NCI-H2029 treated with DMSO at 0.1 percent for 48 hours (cell line): ENCODE measurements at places on chromosomes 1 and 21.

- DNase-seq: no peak
Measured at GRCh38 chr1:154837672-154838171, 32.4 kb downstream of the KCNN3 start.

DNA sequence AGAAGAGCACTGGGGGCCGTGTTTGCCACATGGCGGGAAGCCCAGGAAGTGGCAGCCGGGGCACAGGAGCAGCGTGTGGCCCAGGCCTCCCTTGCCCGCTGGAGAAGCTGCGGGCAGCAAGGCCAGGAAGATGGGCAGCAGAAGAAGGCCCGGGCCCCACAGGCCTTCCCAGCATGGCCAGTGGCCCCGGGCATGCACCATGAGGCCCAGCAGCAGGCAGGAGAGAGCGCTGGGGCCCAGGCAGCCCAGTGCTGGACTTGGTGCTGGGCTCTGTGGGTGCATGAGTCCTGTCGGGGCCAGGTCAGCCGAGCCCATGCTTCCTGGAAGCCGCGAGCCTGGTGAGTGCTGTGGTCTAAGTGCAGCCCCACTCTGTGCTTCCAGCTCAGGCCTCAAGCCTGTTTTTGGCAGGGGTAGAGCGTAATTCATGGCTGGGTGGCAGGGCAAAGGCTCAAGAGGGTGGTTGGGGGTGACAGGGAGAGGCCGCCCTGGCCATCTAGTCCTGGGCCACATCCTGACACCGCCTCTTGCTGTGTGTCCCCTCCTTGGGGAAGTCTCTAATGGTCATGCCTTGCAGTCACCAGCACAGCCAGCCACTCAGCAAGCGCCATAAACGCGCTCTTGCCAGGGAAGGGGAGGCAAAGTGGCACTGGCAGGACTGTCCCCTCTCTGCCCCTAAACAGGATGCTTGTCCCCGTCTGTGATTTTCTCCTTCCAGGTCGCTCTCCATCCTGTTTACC is 21.3 kb downstream of the MTHFR start:
- no peak for DNase-seq

DNA sequence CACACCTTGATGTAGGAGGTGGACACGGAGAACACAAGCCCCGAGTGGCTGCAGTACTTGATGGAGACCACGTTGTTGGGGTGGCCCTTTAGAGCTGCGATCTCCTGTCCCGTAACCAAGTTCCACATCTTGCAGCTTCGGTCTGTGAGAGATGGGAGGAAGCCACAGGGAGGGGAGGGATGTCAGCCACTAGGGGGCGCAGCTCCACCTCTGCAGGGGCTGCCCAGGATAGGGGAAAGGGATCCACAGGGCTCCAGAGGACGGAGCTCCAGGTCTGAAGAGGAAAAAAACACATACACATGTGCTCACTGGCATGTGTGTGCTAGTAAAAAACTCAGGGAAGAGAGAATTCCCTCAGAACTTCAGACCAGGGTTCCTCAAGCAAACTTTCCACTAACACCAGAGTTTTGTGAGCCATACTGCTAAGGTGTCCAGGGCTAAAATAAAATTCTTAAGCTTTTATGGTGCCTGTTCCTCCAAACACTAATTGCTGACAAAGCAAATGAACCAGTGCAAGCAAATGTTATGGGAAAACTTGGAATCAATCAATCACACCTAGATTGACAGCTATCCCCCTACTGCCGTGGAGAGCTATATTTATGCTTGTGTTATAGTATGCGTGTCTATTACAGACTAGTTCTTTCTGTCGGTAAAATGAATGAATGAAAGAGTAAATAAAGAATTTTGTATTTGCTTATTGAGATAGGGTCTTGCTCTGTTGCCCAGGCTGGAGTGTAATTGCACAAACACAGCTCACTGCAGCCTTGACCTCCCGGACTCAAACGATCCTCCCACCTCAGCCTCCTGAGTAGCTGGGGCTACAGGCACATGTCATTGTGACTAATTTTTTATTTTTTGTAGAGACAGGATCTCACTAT is 43.7 kb downstream of the KIF21B start:
- no peak for DNase-seq

GRCh38 chr1:188489336-188490112 is 1660.8 kb downstream of the PLA2G4A start:
- DNase-seq: no peak

DNA sequence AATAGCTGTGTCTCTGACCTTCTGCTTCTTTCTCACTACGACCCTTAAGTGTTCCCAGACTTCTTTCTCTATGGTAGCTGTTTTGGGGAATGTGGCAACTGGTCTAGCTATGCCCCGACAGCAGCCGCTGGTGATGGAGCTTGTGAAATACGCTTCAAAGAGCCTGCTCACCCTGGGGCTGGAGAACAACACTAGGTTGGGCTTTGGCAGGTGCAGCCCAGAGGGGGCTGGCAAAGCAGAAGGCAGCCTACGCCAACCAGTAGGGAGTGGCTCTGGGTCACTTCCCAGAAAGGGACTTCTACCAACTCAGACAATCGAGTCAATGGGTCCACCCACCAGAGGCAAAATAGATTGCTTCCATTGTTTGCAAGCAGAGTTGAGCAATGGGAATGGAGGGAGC is 262.8 kb downstream of the LMO4 start:
- DNase-seq: no peak

DNA sequence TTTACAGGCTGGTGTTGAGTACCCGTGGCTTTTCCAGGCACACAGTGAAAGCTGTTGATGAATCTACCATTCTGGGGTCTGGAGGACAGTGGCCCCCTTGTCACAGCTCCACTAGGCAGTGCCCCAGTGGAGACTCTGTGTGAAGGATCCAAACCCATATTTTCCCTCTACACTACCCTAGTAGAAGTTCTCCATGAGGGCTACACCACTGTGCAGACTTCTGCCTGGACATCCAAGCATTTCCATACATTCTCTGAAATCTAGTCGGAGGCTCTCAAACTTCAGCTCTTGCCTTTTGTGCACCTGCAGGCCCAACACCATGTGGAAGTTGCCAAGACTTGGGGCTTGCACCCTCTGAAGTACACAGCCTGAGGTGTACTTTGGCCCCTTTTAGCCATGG is 227.8 kb downstream of the BACH1 start:
- no peak for DNase-seq

- no peak for DNase-seq
Measured at GRCh38 chr1:155191904-155192303, 15.8 kb downstream of the THBS3 start.

GRCh38 chr1:117674521-117675400 is 68.9 kb downstream of the TENT5C start:
- no peak for DNase-seq

DNA sequence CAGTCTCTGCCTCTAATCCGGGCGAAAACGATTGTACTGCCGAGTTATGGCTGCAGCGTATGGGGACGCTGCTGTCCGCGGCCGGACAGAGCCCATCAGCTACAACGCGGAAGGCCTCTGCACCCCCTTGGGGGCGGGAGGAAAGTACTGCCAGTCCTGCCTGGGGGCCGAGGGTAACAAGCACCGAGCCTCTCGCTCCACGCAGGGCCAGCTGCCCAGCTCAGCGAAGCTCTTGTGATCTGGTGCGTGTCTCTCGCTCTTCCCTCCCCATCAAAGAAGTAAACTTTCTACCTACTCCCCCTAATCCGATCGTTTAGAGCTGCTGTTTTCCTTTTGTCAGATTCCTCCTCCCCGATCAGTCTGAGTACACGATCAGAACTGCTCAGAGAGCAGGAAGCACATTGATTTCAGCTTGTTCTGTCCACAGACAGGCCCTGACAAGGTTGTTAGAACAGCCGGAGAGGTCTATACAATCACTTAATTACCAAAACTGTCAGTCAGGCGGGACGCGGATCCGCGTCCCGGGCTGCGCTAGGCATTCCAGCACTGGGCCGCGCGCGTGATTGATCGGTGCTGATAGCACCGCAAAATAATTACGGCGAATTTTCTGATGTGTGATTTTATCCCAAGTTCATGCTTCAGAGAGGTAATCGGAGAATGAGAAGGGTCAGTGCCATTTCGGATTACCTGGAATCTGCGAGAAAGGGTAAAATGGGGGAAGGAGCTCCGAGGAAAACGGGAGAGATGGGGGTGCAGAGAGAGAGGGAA is 8.7 kb upstream of the BARHL2 start:
- DNase-seq: no peak

GRCh38 chr1:41333146-41333784 is 28.0 kb upstream of the FOXO6 start:
- no peak for DNase-seq

DNA sequence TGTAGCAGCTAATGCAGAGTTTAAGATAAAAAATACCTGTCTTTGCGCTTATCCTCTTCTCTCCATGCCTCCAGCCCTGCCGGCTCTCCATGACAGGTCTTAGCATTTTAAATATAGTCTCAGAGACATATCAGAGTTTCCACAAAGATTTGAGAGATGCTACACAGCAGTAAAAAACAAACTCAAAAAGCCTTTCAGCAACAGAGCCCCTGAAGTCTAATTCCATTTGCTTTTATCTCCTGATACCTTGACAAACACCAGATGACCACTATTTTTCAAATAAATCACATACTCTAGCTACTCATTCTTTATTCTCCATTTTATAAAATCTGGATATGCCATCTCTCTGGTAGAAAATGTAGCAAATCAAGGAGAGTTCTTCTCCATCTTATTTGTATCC is 79.5 kb upstream of the LRRC53 start:
- no peak for DNase-seq

DNA sequence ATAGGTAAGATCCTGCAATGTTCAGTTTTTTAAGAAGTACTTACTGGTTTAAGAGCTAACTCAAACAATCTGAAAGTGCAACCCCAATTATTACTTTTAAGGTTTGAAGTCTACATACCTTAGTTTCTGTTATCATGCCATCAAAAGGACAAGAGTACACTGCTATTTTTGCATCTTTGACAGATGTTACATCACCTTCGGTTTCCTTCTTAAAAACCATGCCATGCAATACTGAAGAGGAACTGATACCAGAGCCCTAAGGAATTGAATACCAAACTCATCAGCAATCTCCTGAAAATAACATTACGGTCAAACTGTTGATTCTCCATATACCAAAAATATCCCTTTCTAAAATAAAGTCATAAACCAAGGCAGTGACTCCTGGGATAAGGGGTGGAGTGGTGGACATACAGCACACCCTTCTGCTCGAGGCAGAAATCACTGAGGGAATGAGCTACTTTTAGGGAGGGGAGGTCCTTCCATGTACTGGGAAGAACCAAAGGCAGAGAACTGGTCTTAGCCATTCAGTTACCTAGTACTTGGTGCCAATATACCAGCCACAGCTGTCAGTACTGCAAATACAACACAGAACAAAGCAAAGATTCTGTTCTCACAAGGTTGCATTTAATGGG is 8.5 kb downstream of the CCT8 start:
- no peak for DNase-seq

DNA sequence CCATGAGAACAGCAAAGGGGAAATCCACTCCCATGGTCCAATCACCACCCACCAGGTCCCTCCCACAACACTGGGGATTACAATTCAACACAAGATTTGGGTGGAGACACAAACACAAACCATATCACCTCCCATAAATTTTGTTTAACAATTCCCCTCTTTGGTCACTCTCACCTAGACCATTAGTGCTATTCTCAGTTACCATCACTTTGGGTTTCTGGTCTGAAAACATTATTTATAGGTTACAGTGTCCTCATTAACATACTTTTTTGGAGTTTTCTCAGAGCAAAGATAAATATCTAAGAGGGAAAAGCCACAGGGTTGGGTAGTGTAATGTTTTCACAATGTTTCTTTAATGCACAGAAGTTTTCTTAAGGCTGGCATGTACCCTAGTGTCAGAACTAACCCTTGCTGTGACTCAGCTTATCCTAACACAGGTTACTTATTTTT is 47.7 kb upstream of the DNAH14 start:
- no peak for DNase-seq

DNA sequence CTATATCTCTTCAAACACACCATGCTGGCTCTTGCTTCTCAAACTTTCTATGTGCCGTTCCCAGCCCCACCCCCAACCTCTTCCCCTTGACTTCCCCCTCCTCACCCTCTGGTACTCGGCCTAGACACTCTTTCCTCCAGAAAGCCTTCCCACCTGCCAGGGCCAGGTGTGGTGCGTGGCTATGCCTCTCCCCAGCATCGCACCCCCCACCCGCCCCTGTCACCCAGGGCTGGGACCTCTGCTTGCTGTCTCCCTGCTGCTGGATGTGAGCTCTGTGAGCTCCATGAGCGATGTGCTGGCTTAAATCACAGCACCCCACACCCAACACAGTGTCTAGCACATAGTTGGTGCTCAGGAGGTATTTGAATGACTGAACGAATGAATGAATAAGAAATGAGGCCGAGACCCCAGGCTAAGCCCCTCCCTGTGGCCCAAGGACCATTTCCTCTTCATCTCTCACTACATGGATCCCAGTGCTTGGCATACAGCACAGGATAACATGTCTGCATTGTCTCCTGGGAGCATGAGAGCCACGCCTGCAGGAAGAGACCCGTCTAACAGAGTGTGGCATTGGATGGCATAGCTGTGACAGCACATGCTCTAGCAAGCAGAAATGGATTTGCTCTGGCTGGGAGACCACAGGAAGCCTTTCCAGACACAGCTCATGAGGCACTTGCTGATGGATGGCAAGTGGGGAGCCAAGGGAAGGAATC is 19.7 kb downstream of the TNNT2 start:
- DNase-seq: no peak

DNA sequence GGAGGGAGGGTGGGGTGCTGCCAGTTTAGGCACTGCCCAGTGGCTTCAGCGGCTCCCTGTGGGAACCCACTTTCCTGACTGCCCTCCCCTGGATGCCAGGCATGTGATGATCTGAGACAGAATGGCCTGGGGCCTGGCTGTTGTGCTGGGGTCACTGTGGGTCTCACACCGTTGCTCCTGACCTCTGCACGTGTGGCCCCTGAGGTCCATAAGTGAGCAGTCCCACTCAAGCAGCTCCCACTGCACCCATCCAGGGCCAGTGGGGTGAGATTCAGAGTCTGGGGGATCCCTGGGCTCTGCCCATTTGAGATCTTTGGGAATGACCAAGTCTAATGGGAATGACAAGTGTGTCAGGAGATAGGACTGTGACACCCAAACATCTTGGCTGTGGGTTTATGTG is 18.0 kb downstream of the PODN start:
- DNase-seq: no peak

GRCh38 chr1:24952413-24952841 is 22.4 kb upstream of the RUNX3 start:
- no peak for DNase-seq

GRCh38 chr1:28147264-28148094 is 29.0 kb downstream of the PTAFR start:
- no peak for DNase-seq

DNA sequence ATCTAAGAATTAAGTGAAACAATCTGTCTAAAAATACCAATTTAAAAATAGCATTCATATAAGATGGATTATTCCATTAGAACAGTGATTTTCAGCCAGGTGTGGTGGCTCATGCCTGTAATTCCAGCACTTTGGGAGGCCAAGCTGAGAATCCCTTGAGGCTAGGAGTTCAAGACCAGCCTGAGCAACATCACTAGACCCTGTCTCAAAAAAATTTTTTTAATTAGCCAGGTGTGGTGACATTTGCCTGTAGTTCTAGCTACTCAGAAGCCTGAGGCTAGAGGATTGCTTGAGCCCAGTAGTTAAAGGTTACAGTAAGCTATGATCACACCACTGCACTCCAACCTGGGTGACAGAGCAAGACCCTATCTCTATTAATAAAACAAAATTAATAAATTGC is 35.0 kb upstream of the SLC35A3 start:
- DNase-seq: no peak
